ENCODE measurements at places on chromosomes 13 and 19.

DNA sequence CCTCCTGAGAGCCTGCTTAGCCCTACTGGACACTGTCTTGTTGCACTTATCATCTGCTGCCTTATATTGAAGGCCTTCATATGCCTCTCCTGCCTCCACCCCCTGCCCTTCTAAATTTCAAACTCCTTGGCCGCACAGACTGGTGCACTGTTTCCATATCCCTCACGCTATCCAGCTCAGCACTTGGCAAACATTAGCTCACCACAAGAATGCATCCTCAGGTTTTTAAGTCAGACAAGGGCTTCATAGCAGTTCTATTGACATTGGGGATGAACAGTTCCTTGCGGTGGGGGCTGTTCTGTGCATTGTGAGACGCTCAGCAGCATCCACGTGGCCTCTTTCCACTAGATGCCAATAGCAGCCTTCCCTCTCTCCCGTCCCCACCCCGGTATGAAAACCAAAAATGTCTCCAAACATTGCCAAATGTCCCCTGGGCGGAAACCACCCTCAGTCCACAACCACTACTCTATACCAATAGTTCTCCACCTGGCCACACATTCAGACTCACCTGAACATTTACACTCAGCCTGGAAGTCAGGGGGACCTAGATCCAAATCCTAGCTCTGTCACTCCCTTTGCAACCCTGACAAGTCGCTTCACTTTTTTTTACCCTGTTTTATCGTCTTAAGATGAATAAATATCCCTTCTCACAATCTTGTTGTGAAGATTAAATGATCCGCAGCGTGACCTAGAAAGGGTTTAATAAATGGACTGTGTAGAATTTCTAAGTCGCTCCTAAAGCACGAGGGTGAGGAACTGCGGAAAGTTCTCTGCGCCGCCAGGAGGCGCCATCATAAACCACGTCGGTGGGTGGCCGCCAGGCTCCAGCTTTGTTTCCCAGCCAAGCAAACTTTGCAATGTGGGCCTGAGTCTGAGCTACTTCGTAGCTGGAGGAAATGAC, 3.6 kb upstream of the CEACAM3 start:
- DNase-seq = peak; percentile 59

GRCh38 chr13:103145442-103145841, 79.2 kb upstream of the SLC10A2 start:
- no peak for DNase-seq

- DNase-seq = no peak
Measured at GRCh38 chr13:99355267-99356011, 48.2 kb upstream of the GPR183 start.

- DNase-seq = peak; percentile 23
Measured at GRCh38 chr13:25744178-25744577, 307.6 kb downstream of the SHISA2 start.

DNA sequence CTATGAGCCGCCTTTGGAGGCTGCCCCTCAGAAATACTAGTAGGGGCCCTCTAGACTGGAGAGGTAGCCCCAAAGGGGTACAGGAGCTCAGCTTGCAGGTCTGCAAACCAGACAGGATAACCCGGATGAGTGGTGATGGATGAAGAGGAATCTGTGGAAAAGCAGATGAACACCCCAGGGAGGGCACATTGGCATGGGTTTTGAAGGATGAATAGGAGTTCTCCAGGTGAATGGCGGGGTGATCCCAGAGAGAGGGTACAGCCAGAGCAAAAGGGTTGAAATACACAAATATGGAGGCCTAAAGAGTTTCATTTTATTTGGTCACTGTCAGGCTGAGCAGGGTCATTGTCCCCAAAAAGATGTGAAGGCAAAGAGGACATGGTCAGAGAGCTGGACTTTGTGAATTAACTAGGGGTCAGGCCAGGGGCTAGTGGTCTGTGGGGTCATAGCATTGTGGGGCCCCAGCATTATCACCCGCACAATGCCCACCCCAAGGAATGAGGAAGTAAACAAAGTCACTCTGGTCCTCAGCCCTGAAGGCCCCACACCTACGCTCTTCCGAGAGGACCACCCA, 4.8 kb downstream of the NR2F6 start:
- DNase-seq = no peak

DNA sequence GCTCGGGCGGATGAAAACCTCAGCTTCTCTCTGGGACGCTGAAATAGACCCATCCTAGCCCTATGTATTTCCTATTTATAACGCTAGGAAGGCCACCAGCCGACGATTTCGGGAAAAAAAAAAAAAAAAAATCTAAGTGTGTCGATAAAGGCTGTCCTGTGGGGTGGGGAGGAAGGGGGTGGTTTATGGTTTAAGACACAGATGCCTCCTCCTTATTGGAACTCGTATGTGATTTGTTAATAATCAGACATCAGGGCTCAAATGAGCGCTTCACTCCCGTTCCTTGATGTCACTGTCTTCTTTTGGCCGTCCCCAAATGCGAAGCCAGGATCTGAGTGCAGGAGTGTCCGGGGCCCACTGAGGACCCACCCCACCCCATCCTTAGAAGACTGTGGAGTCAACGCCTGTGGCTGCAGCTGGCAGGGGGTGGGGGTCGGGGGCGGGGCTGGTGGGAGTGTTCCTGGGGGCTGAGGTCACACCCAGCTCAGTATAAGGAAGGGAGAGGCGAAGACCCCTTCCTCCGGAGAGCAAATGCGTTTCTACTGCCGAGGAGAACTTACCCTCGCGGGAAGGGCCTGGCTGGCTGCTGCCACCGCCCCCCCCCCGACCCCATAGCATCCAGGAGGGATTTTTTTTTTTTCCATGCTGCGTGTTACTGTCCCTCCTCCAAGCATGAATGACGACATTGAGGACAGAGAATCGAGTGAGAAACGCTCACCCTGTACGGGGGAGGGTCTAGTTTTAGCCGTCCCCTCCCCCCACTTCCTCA, 971 bp downstream of the ATCAY start:
- DNase-seq = no peak

All from fibroblast of the aortic adventitia (primary cell).